Skeletal muscle cell (primary cell): ENCODE measurements at places on chromosomes 6 and 20.

DNA sequence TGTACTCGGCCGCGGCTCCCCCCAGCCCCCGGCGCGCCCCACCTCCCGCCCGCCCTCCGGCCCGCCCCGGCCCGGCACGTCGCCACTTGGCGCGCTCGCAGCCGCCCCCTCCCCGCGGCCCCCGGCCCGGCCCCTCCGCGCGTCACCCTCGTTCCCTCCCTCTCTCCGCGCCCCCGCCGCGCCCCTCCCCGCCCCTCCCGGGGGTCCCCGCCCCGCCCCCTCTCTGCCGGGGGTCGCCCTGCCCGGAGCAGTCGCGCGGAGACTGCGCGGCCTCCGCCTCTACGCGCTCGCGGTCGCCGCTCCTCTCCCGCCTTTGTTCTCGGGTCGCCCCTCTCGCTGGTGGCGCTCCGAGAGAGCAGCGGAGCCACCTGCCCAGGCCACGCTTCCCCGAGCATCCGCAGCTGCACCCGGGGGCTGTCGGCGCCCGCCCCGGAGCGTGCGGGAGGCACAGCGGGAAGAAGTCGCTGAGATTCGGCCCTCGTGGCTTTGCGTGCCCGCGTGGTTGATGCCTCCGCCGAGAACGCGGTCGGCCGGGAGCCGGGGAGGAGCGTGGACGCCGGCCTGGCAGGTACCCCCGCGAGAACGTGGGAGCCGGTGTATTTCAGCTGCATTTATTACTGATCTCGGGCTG, at the start of gene PHF10:
Gene PHF10 (minus strand): TSS at position 7 of the 631 bp plus-strand sequence. CDS start 569 bp downstream, outside the sequence.
- DNase-seq, result no peak

GRCh38 chr6:18260448-18261106, 3.8 kb downstream of the DEK start:
- DNase-seq, result no peak

DNA sequence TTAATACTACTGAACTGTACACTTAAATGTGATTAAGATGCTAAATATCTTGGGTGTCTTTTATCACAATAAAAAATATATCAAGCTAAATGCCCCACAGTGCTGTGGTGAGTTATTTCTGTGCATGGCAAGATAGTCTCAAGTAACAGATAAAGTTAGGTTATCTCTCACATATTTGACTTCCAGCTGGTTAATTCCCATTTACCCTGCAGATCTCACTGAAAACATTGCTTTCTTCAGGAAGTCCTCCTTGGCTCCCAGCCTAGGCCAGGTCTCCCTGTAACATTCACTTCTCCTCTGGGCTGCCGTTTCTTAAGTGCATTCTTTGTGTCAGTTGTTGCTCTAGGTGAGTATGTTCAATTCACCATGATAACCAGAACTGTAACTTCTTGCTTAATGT, 59.1 kb downstream of the SLC22A1 start:
- DNase-seq, result no peak

GRCh38 chr20:33664085-33664761, 2.1 kb downstream of the C20orf144 start:
- DNase-seq, result no peak

GRCh38 chr20:60589623-60590022, 631.4 kb downstream of the CDH26 start:
- peak; percentile 3 for DNase-seq

- no peak for DNase-seq
Measured at GRCh38 chr6:99613409-99613704, 6.7 kb downstream of the PRDM13 start.

DNA sequence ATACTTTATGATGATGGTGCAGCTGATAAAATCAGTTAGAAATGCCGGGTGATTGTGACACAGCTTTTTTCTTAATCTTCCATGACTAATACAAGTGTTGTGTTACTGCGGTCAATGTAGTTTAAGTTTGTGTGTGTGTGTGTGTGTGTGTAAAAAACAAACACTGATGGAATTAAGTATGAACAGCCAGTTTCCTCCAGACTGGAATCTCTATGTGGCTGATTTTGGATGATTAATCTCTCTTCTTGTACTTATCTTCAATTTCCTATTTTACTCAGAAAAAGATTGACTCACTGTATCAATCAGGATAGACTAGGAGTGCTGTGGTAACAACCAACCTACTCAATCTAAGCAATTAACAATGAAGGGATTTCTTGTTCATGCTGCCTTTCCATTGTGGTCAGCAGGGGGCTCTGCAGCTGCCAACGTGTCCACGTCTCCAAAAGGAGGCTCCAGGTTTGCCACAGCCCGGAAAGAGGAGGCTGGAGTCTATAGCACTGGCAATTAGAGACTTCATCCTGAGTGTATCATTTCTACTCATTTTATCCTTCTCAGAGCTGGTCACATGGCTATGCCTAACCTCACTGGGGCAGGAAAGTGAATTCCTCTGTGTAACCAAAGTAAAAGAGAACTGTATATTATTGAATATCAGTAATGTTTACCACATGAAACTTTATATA, 107.7 kb downstream of the CD109 start:
- DNase-seq, result peak; percentile 90
